Activated CD4-positive, alpha-beta T cell treated with anti-CD3 and anti-CD28 coated beads, Interleukin-2, Interleukin-6, amounts not matched to agents 100 ng/mL and 50 ng/mL, durations not matched to agents 16 hours and 8 hours (primary cell): ENCODE measurements at places on chromosomes 6 and 20.

DNA sequence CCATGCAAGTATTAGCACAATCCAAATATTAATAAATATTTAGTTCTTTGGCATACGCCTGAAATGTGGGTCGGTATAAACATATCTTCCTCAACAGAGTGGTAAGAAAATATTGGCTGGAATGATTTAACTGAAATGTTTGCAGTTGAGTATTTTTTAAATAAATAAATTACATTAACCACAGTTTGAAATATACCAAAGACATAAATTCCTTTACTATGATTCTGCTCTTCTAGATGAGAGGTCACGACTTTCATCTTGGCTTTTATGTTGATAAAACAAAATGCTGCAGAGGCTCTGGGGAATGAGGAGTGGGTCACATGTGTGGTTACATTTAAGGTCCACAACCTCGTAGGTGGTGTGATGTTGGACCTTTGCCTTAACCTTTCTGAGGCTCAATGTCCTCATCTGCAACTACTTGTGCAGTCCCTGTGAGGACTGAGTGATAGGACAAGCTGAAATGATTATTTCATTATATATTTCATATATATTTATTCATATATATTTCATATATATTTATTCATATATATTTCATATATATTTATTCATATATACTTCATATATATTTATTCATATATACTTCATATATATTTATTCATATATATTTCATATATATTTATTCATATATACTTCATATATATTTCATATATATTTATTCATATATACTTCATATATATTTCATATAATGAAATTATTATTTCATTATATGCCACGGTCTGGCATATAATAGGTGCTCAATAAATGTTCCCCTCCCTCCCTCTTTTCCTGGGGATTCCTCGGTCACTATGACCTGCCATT lies 107.4 kb downstream of the SAMD5 start:
- DNase-seq = no peak

DNA sequence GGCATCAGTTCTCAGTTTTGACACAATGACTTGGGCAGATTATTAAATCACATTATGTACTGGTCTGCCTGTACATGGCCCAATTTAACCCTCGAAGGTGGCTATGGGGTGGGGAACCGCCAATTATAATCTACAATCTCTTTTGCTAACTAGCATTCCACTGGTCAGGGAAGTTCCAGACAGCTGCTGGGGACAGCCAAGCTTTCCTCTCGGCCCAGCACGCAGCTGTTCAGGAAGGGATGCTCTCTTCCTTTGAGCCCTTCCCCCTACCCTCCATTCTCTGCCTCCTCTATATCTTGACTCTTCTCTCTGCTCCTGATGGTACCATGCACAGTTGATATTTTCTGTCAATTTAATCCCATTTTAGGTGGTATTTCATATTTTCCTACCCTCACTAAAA lies 233.5 kb upstream of the AGPAT4 start:
- DNase-seq = no peak

DNA sequence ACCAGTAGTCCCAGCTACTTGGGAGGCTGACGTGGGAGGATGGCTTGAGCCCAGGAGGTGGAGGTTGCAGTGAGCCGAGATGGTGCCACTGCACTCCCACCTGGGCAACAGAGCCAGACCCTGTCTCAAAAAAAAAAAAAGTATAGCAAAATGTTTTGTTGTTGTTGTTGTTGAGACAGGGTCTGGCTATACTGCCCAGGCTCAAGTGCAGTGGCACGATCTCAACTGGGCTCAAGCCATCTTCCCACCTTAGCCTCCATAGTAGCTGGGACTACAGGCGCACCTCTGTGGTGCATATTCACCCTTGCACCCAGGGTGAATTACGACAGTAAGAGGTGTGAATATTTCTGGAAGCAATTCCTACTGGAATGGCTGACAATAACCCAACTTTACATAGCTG lies 11.4 kb upstream of the UBR2 start:
- DNase-seq = no peak

GRCh38 chr6:156618600-156619205 lies 158.5 kb upstream of the ARID1B start:
- no peak for DNase-seq

- no peak for DNase-seq
Observed at GRCh38 chr20:62980380-62980960, 26.3 kb downstream of the BHLHE23 start.

GRCh38 chr20:8578161-8578865 lies 446.2 kb downstream of the PLCB1 start:
- no peak for DNase-seq

DNA sequence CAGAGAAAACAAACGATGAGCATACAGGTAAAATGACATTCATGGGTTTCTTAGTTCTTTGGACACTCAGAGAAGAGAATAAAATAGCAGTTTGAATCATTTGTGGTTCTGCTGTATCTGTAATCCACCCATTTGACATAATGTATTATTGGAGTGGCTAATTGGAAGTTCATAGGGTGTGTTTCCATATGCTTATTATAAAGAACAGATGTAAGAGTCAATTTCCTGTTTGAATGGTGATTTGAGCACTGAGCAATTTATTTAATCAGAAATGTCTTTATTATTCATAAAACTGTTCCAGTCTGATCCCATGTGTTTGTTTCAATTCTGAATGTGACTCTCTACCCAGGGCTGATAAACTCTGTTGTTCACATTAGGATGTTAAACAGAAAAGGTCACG lies 939.1 kb downstream of the KIF16B start:
- no peak for DNase-seq

GRCh38 chr6:40432982-40433381 lies 154.2 kb downstream of the LRFN2 start:
- no peak for DNase-seq

- no peak for DNase-seq
Observed at GRCh38 chr20:49705358-49705757, 8.3 kb downstream of the B4GALT5 start.

- DNase-seq = no peak
Observed at GRCh38 chr20:53888510-53888909, 181.9 kb downstream of the BCAS1 start.
